GM13977 (cell line): ENCODE measurements at places on chromosomes 6 and 20.

- no peak for DNase-seq
Measured at GRCh38 chr20:59832406-59833363, 100.8 kb downstream of the SYCP2 start.

DNA sequence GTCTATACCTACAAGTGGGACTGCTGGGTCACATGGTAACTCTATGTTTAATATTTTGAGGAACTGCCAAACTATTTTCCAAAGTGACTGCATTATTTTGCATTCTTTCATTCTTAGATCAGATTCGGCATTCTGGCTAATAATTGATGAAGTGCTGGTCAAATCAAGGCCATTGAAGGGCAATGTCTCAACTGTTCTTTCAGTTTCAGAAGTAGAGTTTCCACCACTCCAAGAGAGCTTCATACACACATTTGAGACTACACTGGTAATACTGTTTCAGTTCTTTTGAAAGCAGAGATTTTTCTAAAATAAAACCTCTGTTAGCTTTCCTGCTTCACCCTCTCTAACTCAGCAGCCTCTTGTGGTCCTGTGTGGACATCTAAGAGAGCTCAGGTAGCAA lies 154.5 kb downstream of the CFAP61 start:
- DNase-seq: peak; percentile 33

GRCh38 chr6:87763276-87763675 lies 61.2 kb upstream of the AKIRIN2 start:
- DNase-seq: no peak

DNA sequence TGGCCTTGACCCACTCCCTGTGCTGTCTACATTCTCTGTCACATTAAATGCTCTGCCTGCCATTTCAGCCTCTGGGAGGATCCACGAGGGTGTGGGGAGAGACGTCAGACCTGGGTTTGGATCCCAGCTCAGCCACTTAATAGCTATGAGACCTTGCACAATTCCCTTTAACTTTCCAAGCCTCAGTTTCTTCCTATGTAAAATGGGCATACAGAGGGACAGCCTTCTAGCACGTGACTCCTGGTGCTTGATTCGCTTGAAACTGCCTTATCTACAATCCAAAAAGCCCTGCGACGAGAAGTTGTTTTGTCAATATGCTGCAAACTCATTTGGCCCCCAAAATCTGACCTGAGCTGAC lies 40.0 kb downstream of the TOX2 start:
- no peak for DNase-seq

- DNase-seq: no peak
Measured at GRCh38 chr6:140346428-140346827, 972.0 kb upstream of the CITED2 start.

- DNase-seq: peak; percentile 32
Measured at GRCh38 chr20:21571841-21572690, 58.2 kb upstream of the NKX2-2 start.

DNA sequence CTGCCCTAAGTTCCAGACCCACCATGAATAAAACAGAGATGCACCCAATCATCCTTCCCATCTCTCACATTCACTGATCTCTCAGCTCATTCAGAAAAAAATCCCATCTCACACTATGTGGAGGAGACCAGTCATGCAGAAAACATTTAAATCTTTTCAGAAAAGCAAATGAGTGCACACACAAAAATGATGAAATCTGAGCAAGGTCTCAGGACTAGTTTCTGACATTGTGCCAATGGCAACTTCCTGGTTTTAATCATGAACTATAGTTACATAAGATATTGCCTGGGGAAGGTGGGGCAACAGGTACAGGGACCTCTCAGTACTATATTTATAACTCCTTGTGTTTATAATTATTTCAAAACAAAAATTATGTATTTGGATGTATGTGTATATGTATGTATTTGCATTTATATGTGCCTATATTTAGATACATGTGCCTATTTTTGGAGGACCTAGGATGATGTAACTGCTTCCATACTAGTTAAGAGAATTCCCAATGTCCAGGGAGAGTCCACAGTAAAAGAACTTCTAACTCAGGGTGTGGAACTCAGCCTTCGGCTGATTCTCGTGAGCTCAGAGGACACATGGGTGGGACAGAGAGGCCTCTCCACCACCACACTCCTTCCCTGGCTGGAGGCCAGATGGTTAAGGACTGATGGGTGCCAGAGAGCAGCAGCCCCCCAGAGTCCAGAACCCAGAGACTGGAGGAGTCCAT lies 71.7 kb upstream of the MAP3K4 start:
- DNase-seq: no peak

DNA sequence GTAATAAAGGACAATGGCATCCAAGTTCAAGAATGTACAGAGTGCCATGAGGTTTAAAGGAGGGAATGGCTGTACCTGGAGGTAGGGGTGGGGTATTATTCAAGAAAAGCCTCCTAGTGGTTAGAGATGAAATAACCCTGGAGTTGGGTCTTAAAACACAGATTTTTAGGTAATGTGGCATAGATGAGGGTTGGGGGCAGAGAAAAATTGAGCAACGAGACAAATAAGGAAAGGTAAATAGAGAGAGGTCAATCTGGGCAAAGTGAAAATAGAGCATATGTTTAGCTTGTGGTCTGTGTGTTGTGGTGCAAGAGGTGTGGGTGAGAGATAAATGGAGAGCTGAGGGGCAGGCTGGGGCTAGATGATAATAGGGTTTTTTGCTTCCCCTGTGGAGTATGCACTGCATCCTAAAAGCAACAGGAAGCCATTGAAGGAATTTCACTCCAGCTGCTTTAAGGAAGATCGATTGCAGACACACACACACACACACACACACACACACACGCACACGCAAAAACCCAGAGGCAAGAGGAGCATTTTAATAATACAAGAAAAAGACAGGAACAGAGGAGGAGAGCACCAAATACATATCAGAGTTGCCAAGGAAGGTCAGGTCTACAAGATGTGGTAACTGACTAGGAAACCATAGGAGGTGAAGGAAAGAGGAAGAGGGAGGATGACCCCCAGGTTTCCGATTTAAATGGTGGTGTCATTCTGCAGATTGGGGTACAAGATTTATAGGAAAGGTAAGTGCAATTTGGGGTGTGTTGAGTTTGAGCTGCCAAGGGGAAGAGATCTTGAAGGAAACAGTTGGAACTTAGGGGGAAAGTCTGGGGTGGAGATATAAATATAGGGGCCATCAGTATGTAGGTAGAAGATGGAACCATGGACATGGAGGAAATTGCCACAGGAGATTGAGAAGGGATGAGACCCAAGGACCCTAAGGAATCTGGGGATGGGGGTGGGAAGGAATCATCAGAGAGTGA lies 31.3 kb upstream of the ADGRF1 start:
- peak; percentile 4 for DNase-seq

- DNase-seq: peak; percentile 46
Measured at GRCh38 chr6:498795-499231, 107.3 kb downstream of the IRF4 start.

DNA sequence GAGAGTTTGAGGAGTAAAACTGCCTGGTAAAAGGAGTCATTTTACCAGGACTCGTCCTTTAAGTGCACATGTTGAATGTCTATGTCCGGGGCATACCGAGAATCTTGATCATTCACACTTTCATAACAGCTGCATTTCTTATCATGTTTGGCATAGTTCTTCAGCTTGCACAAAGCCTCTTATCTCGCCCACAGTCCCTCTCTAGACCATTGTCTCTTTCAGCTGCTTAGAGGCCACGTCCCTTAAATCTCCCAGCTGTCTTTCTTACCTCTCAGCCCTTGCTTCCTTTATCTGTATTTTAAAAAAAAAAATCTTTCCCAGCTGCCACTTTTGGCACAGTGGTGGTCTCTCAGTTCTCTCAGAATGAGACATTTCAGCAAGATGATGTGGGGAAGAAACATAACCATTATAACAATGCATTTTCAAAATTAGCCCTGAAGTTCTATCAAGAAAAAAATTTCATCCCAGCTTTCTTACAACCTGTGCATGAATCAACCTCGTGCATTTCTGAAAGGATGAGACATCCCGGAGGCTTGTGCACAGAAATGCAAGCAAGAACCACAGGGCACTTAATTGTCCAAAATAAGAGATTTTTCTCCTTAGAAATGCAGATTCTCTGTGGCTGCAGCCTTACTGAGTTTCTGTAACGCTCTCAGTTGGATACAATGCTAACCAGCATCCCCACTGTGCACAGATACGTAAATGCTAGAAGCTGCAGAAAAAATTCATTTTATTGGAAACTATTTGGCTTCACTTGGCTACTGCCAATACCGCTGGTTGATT lies 24.2 kb downstream of the RBM24 start:
- DNase-seq: no peak

DNA sequence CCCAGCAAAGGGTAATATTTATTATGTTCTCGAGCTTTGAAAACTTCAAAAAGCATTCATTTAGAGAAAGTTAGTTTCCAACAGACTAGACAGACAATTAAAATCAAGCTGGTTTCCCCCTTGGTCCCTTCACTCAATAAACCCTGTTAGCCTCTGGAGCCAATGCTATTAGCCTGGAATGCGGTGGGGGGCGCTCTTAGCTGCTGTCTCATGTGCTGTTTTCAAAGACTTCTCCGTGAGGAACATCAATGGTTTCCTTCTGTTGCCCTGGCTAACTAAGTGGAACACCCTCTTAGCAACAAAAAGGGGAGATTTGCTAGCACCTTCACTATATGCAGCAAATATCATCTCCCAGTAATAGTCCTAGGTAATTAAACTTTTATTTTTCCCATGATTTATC lies 86.4 kb downstream of the LY86 start:
- no peak for DNase-seq

- no peak for DNase-seq
Measured at GRCh38 chr6:146968041-146968760, 236.0 kb upstream of the STXBP5 start.

DNA sequence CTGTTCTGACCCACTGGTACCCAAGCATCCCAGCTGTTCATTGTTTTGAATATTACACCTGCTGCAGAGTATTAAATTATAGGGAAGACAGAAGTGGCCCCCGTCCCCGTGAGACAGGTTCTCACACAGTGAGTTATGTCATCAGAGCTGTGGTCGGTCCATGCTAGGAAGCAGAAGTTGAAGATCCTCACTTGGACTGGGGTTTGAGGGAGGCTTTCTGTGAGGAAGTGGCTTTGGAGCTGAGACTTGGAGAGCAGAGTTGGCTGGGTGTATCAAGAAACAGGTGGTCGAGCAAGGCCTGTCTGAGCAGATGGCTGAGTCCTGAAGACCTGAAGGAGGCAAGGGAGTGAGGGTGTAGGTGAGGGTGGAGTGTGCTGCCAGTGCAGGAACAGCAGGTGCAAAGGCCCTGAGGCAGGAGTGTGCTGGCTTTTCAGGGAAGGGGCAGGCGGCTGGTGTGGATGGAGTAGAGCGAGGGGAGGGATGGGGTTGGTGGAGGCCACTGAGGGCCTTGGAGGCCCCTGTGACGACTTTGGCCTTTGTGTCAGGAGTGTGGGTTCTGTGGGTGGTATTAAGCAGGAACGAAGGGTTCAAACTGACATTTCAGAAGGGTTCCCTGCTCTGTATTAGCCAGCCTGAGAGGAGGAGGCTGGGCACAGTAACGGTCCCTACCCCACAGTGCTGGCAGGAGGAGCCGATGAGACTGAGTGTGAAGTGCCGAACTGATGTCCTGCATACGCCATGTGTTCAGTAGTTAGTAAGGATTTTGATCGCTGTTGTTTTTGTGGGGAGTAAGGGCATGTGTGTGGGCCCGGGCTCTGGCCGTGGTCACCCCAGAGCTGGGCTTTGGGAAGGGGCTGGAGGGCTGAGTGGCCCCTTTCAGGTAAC lies 11.8 kb downstream of the SRC start:
- no peak for DNase-seq

DNA sequence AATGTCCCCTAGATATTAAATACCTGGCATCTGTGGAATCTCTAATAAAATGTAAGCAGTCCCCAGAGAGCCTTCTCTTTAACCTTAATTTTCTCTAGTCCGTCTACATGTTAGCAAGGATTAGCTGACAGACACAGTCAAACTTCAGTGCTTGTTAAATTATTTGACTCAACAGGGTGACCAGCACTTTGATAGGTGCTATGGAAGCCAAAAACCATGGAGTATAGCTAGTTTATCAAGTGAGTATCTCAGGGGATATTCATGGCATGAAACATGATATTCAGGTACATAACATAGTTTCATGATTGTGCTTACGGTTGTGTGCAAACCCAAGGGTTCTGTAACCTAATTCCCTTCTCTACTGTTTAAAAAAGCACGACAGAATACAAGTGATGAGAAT lies 3.9 kb downstream of the RHAG start:
- no peak for DNase-seq

DNA sequence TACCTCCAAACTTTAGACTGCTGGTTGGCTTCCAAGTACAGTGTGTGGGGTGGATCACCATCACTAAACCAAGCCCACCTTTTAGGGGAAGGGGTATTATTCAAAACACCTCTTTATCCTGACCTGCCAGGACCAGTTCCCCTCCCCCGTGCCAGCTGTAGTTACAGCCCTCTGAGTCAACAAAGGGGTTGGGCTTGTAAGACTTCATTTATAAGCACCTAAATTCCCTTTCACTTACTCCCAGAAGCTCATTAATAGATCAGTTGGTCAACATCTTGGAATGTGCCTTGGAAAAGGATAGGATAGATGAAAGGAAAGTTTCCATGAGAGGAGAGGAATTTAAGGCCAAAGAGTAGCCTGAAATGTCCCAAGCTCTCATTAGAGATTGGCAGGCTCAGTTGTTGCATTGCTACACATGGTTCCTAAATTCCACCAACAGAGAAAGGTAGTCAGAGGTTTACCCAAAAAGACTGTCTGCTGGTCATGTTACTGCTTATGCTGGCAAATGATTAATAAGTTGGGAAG lies 59.2 kb downstream of the TNFAIP3 start:
- no peak for DNase-seq

- DNase-seq: no peak
Measured at GRCh38 chr6:157488058-157488457, 107.1 kb downstream of the ZDHHC14 start.

GRCh38 chr6:135383301-135383700 lies 114.2 kb downstream of the AHI1 start:
- DNase-seq: no peak

DNA sequence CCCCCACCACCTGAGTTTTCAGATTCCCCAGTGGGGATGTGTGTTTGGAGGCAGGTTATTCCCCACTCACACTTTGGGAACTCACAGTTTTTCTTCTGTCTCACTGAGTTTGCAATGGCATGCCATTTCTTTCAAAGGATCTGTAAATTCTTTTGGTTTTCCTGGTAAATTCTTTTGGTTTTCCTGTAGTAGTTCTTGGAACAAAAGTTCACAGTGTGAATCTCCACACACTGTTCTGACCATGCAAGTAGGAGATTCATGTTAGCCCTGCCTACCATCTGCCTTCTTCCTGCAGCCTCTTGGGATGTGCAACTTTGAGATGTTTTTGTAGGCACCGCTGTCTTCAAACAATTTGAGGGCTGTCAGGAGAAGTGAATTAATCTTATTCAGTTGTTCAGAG lies 165.6 kb upstream of the OGFRL1 start:
- DNase-seq: no peak
